ENCODE measurements at places on chromosomes 4 and X. TPM values are rescaled to one million over a fixed set of nuclear protein-coding genes. Genes with fewer than 3 reads are reported as not detected.

ARHGAP24 gene
- 69.2 TPM for total RNA-seq

CENPVL2 gene
- total RNA-seq: not detected

DDX53 gene
- not detected for total RNA-seq

SLC2A9 gene
- total RNA-seq: 3.8 TPM

GATA1 gene
- not detected for total RNA-seq

DNA sequence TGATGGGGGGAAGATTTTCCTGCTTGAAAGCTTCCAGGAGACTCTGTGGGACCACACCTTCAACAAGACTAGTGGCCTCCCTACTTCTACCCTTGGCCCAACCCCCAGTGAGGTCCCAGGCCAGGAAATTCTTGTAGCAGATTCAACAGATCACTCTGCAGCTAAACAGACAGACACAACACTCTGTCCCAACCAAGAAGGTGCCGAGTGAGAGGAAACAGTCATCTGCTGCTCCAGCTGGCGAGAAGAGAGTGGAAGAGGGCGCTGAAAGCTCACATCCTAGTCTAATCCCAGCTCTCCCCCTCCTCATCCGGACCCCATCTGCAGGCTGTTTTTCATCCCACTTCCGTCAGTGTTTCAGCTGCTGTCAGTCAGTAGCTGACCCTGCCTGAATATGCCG is 63.4 kb downstream of the CHRDL1 start:
- no peak for DNase-seq

DNA sequence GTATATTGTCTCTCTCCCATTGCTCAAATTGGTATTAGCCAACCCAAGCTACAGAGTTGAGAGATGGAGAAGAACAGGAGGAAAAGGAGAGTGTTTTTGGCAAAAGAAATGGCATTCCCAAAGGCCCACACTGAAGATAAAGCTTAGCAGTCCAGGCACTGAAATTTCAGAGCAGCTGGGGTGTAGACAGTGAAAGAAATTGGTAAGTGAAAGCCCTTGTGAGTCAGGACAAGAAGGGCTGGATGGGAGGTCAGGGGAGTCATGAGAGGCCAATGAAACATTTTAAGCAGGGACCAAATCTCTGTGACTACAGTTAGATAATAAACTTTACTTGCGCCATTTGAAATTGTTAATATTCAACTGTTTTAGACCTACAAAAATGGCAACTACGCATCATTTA is 177.7 kb downstream of the ADAMTS3 start:
- DNase-seq: no peak

DNA sequence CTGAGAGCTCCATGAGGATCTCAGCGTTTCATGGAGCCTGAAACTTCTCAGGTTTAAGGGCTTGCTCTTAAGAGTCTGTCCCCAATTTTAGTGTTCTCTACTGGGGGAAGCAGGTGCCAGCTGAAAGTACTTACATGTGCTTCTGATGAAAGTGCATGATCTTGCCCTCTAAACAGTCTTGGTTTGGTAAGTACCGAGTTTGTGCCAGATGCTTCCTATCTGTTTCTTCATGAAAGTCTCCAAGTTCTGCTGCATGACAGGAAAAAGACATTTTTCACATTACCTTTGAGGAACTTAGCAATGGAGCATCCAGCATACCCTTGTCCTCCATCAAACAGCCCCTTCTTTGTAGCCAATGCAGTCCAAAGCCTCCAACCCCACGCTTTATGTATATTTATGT is 42.0 kb downstream of the FRMD7 start:
- no peak for DNase-seq

- no peak for DNase-seq
Measured at GRCh38 chrX:39196192-39197102, 395.2 kb downstream of the MID1IP1 start.

DNA sequence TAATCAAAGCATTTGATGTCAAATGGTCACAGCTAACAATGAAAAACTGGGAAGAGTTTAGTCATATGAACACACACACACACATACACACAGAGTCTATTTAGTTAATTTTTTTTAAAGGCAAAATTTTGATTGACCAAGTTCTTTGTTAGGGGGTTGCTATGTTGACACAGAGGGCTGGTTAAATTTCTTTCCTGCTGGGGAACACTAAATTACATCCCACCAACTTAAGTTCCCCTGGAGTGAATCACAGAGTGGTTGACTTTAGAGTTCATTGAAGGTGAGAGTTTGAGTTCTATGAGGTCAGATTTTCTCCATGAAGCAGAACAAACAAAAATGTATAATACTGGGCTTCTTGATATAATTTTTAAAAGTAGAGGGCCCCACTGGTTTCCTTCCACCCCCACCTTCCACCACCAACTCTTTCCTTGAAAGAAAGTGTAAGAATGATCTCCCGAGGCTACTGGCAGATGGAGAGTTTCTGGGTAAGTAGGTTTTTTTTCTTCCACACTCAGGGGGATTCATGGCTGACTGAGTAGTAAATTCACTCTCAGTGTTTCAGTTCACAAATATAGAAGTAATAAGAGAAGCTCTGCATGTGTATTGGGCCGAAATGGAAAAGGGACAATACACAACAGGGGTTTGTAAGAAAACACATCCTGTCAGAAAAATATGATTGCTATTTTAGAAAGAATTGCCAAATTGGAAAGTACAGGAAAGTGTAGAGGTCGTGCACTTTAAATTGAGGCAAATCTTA is 917.0 kb upstream of the LCORL start:
- DNase-seq: no peak

DNA sequence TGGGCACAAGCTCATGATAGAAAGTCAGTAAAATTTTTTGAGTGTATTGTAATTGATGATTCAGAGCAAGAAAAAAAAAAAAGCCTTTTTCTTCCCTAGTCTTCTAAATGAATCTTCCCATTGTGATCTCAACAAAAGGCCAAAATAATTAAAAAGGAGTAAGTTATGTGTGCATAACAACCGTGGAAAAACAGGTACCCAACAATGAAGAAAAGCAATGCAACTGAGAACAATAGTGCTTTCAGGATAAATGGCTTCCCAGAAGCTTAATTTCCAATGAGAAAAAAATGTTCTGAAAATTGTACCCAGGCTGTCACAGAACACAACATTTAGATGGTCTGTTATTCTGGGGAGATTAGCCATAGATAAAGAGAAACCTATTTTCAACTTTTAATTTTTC is 399.0 kb upstream of the AGA start:
- DNase-seq: no peak

DNA sequence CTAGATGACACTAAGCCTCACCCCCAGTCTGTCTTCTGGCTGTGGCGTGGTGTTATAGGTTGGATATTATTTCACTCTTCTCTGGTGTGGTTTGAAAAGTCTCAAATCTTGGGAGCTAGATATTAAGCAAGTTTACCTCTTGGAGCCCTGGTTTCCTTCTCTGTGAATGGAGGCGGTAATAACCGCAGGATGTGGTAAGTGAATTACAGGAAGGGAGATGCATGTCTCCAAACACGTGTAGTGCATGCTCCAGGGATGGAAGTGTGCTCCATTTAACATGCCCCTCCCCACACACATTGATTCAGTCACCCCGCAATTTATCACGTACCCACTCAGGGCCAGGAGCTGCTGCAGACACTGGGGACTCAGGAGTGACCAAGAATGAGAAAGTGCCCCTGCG is 4.9 kb downstream of the ZNF275 start:
- no peak for DNase-seq

GRCh38 chr4:142347241-142347640 is 498.9 kb downstream of the INPP4B start:
- no peak for DNase-seq

- DNase-seq: no peak
Measured at GRCh38 chr4:99625369-99625768, 32.3 kb downstream of the C4orf54 start.

GRCh38 chrX:42495139-42495538 is 282.8 kb downstream of the PPP1R2C start:
- DNase-seq: no peak

- no peak for DNase-seq
Measured at GRCh38 chr4:707929-708630, 2.4 kb downstream of the PCGF3 start.

- no peak for DNase-seq
Measured at GRCh38 chrX:15087747-15088146, 182.1 kb downstream of the ASB9 start.

- no peak for DNase-seq
Measured at GRCh38 chr4:21090094-21090666, 389.9 kb downstream of the PACRGL start.

- no peak for DNase-seq
Measured at GRCh38 chr4:122681568-122681967, 50.9 kb upstream of the BBS12 start.

DNA sequence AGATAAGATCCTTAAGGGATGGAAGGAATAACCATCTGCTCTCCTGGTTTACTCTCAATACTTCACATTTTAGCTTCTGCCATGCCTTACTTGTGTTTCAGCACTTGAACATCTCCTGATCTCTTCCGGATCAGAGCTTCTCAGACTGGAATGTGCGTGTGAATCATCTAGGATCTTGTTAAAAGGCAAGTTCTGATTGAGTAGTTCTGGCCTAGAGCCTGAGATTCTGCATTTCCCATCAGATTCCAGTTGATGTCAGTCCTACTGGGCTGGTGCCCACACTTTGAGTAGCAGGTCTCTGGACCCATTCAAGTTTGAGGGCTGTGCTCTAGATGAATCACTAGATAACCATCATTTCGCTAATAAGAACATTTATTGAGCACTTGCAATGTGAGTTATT is 20.0 kb downstream of the NDP start:
- DNase-seq: no peak

GRCh38 chr4:113537628-113538027 is 223.9 kb downstream of the CAMK2D start:
- DNase-seq: no peak

GRCh38 chr4:74307170-74307569 is 1.1 kb upstream of the EPGN start:
- DNase-seq: no peak

DNA sequence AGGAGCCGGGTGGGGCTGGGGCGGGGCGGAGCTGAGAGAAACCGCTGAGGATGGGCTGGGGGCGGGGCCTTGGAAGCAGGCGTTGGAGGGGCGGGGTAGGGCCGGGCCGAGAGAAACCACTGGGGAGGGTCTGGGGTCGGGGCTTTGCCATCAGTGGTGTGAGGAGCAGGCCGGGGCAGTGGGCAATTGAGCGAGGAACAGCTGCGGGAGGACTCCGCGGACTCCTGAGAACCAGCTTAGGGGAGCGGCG is 1.3 kb upstream of the EOLA2 start:
- no peak for DNase-seq

DNA sequence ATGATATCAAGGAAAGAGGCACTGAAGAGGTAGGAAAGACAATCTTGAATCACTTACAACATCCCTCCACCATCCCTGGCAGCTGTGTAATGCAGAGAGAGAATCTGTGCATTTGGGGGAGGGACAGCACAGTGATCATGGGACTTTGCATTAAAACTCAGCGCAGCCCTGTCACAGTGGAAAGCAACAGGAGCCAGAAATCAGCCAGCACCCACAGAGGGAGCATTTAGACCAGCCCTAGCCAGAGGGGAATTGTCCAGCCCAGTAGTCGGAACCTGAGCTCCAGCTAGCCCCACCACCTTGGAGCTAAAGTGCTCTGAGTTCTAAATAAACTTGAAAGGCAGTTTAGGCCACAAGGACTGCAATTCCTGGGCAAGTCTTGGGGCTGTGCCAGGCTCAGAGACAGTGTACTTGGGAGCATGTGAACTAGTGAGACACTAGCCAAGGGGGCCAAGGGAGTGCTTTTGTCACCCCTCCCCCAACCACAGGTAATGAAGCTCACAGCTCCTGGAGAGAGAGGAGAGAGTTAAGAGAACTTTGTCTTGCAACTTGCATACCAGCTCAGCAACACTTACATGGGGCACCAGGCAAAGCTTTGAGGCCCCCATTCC is 83.9 kb upstream of the FAM241A start:
- DNase-seq: no peak

Data from glomerular endothelial cell (primary cell).